Progenitor cell of endocrine pancreas (in vitro differentiated cells): ENCODE measurements at places on chromosomes 16 and 17. TPM values are rescaled to one million over a fixed set of nuclear protein-coding genes. Genes with fewer than 3 reads are reported as not detected.

The LGALS9 gene
- total RNA-seq: 2.1 and 3.1 TPM in 2 replicates

The OR1F1 gene
- total RNA-seq: not detected in 2 replicates

The SHCBP1 gene
- 7.7 and 8.3 TPM in 2 replicates for total RNA-seq

GRCh38 chr17:14048169-14048568 lies 21.1 kb upstream of the COX10 start:
- no peak for DNase-seq

DNA sequence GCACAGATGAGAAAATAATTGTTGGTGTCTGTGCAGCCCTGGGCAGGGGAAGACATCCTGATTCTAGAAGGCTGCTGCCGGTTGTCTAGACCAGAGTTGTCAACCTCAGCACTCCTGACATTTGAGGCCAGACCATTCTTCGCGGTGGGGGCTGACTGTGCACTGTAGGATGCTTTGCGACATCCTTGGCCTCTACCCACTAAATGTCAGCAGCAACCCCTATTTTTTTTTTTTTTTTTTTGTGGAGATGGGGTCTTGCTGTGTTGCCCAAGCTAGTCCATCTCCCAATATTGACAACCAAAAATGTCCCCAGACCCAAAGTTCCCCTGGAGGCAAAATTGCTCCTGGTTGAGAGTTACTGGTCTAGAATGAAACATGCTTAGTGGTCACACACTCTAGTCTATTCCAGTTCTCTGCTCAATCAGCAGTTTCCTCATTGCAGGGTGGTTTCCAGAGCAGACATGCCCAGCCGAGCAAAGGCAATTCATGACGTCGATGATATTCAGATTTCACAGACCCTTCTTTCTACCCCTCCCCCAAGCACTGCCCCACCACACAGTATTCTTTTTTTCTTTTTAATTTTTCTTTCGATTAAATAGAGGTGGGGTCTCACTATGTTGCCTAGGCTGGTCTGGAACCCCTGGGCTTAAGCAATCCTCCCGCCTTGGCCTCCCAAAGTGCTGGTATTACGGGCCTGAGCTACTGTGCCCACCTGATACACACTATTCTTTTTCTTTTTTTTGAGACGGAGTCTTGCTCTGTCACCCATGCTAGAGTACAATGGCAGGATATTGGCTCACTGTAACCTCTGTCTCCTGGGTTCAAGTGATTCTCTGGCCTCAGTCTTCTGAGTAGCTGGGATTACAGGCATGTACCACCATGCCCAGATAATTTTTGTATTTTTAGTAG lies 9.0 kb downstream of the C17orf99 start:
- no peak for DNase-seq

- DNase-seq: no peak
Observed at GRCh38 chr17:76384987-76385891, 830 bp downstream of the SPHK1 start.

DNA sequence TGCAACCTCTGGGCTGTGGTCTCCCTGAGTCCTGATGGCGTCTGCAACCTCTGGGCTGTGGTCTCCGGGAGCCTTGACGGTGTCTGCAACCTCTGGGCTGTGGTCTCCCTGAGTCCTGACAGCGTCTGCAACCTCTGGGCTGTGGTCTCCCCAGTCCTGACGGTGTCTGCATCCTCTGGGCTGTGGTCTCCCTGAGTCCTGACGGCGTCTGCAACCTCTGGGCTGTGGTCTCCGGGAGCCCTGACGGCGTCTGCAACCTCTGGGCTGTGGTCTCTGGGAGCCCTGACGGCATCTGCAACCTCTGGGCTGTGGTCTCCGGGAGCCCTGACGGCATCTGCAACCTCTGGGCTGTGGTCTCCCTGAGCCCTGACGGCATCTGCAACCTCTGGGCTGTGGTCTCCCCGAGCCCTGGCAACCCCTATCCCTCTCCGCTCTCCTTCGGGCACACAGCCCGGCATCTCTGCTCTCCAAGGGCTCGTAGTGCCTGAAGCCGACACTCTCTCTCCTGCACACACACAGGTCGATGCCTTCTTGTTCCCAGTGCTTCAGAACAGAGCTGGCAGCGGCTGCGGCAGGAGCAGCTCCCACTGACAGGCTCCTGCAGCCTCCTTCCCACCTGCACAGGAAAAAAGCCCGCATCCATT lies 45.6 kb downstream of the METRNL start:
- no peak for DNase-seq

- DNase-seq: no peak
Observed at GRCh38 chr17:80924807-80925610, 66.6 kb upstream of the CHMP6 start.

- DNase-seq: no peak
Observed at GRCh38 chr17:83187782-83188311, 108.4 kb downstream of the METRNL start.
